ENCODE measurements at places on chromosomes 2 and 18. TPM values are rescaled to one million over a fixed set of nuclear protein-coding genes. Genes with fewer than 3 reads are reported as not detected.

Gene NR4A2
- total RNA-seq: 2.0 TPM

Gene HIBCH
- 13.7 TPM for total RNA-seq

Gene LGALSL
- 1.1 TPM for total RNA-seq

Gene PLEKHB2
- total RNA-seq: 64.5 TPM

Gene C1D
- total RNA-seq: 18.7 TPM

Gene FER1L5
- not detected for total RNA-seq

Gene ROCK1
- 69.4 TPM for total RNA-seq

Gene CD8B2
- 3.6 TPM for total RNA-seq

Gene QPCT
- not detected for total RNA-seq

Gene ARHGEF33
- 0.08 TPM for total RNA-seq

Gene SH3BP4
- not detected for total RNA-seq

Gene PSD4
- 394 TPM for total RNA-seq

Gene ICA1L
- total RNA-seq: 5.1 TPM

Gene C1GALT1C1L
- not detected for total RNA-seq

Gene PASK
- total RNA-seq: 52.4 TPM

Gene TDRD15
- not detected for total RNA-seq

Gene GPATCH11
- 11.8 TPM for total RNA-seq

Gene RAB17
- total RNA-seq: 0.61 TPM

Gene TXNDC2
- not detected for total RNA-seq

Gene IL37
- not detected for total RNA-seq

Gene DPYSL5
- total RNA-seq: not detected

Gene UGT1A8
- not detected for total RNA-seq

Gene ANKRD30B
- total RNA-seq: not detected

Gene PECR
- total RNA-seq: 29.0 TPM

Gene MOCOS
- total RNA-seq: 0.21 TPM

Gene GPR55
- total RNA-seq: 12.3 TPM

Gene CHRNG
- total RNA-seq: not detected

Gene CDK5R2
- total RNA-seq: not detected

Gene PRSS56
- not detected for total RNA-seq

Gene FAM237A
- total RNA-seq: not detected

Gene ACTG2
- total RNA-seq: not detected

Gene INPP5D
- total RNA-seq: 108 TPM

Gene CERKL
- total RNA-seq: not detected

Gene XDH
- total RNA-seq: not detected

Gene WDR75
- 42.8 TPM for total RNA-seq

Gene PSMA8
- total RNA-seq: 1.2 TPM

Gene RGPD4
- total RNA-seq: not detected

Gene ERFE
- 0.37 TPM for total RNA-seq

Gene C2orf80
- total RNA-seq: not detected

Gene RBM45
- 18.0 TPM for total RNA-seq

Gene FRZB
- total RNA-seq: not detected

Gene NMS
- not detected for total RNA-seq

Gene ERMN
- 2.2 TPM for total RNA-seq

Gene SATB2
- total RNA-seq: not detected

Gene PCGF1
- 20.3 TPM for total RNA-seq

Gene PLCD4
- total RNA-seq: 0.32 TPM

Gene TUBB6
- total RNA-seq: 10.9 TPM

Gene RFTN2
- total RNA-seq: not detected

Gene INHA
- total RNA-seq: not detected

Gene PDCD1
- 2.5 TPM for total RNA-seq

Gene ANKRD62
- not detected for total RNA-seq

Gene PROKR1
- total RNA-seq: not detected

Gene EN1
- total RNA-seq: not detected

Gene DUSP19
- total RNA-seq: 0.39 TPM

Data from activated CD8-positive, alpha-beta T cell treated with anti-CD3 and anti-CD28 coated beads, Interleukin-2, amount 10 ng/mL, durations not matched to agents 7 days and 5 days (primary cell).